ENCODE measurements at places on chromosomes 16 and 17. TPM values are rescaled to one million over a fixed set of nuclear protein-coding genes. Genes with fewer than 3 reads are reported as not detected.

The DNASE1L2 gene
- 1.5 TPM for total RNA-seq

The KRT9 gene
- not detected for total RNA-seq

The CCL3 gene
- 3.2 TPM for total RNA-seq

The CHST5 gene
- 1.4 TPM for total RNA-seq

The E2F4 gene
- total RNA-seq, result 47.7 TPM

The ITGAL gene
- 60.2 TPM for total RNA-seq

The TBC1D3E gene
- not detected for total RNA-seq

DNA sequence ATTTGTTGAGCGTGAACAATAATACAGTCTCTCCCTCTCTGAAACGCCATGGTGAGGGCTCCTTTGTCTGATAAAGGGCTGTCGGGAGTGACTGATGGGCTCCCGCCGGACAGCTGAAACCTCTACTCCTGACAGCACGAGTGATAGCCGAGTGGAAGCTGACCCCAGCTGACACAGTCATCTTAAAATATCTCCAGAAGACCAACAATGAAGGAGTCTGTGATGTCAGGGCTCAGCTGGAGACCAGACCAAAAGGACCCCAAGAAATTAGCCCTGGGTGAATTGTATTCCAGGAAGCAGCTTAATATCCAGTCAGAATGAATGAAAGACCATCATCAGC, 22.4 kb downstream of the CCDC182 start:
- H3K27ac ChIP-seq, result no peak overlapping the region
- no peak overlapping the region for H3K4me3 ChIP-seq
- no peaks in the 10 kb centered on the region for H3K4me1 ChIP-seq
- H3K36me3 ChIP-seq, result no peaks in the 10 kb centered on the region
- DNase-seq, result no peak

GRCh38 chr17:48483004-48483403, 47.8 kb downstream of the HOXB1 start:
- H3K36me3 ChIP-seq, result no peaks in the 10 kb centered on the region
- H3K27ac ChIP-seq, result peak overlapping the region; percentile 33
- no peak overlapping the region for H3K4me3 ChIP-seq
- no peaks in the 10 kb centered on the region for H3K4me1 ChIP-seq
- peaks cover 28% of the 10 kb centered on the region for H3K27me3 ChIP-seq

- H3K27me3 ChIP-seq, result peaks cover 20% of the 10 kb centered on the region
- no peaks in the 10 kb centered on the region for H3K36me3 ChIP-seq
- DNase-seq, result no peak
Measured at GRCh38 chr17:2867441-2868424, 71.5 kb downstream of the RAP1GAP2 start.

- no peak overlapping the region for H3K27ac ChIP-seq
- no peak for DNase-seq
- no peak overlapping the region for H3K4me3 ChIP-seq
- H3K4me1 ChIP-seq, result peaks cover 13% of the 10 kb centered on the region
Measured at GRCh38 chr16:71923941-71924690, 28.8 kb downstream of the IST1 start.

- no peak overlapping the region for H3K4me3 ChIP-seq
- no peak overlapping the region for H3K27ac ChIP-seq
- H3K27me3 ChIP-seq, result no peaks in the 10 kb centered on the region
Measured at GRCh38 chr16:88585269-88585668, 15.1 kb downstream of the ZC3H18 start.

GRCh38 chr16:81444448-81445121, at the start of gene CMIP:
Gene CMIP (plus strand): TSS chr16:81444808.
- H3K4me3 ChIP-seq, result peak within 1 kb of the TSS; percentile 90
- H3K4me1 ChIP-seq, result peaks cover 41% of the 10 kb centered on the region
- H3K27ac ChIP-seq, result peak within 1 kb of the TSS; percentile 96
- peak; percentile 88 for DNase-seq
- H3K27me3 ChIP-seq, result no peaks in the 10 kb centered on the region
- no peaks in the 10 kb centered on the region for H3K36me3 ChIP-seq

DNA sequence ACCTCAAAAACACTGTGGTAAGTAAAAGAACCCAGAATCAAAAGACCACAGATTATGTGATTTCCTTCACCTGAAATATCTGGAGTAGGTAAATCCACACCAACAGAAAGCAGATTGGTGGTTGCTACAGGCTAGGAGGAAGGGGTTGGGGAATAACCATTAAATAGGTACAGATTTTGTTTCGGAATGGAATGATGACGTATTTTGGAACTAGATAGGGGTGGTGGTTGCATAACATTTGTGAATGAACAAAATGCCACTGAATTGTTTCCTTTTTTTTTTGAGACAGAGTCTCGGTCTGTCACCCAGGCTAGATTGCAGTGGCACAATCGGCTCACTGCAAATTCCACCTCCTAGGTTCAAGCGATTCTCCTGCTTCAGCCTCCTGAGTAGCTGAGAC, 100.9 kb upstream of the RBFOX1 start:
- H3K4me1 ChIP-seq, result no peaks in the 10 kb centered on the region
- DNase-seq, result no peak
- no peak overlapping the region for H3K4me3 ChIP-seq
- H3K27ac ChIP-seq, result no peak overlapping the region
- no peaks in the 10 kb centered on the region for H3K27me3 ChIP-seq

- H3K27ac ChIP-seq, result peak overlapping the region; percentile 94
- peaks cover 50% of the 10 kb centered on the region for H3K4me1 ChIP-seq
- H3K36me3 ChIP-seq, result no peaks in the 10 kb centered on the region
Measured at GRCh38 chr16:2516391-2517240, 2.9 kb downstream of the ATP6V0C start.

- H3K27me3 ChIP-seq, result peaks cover 14% of the 10 kb centered on the region
- H3K27ac ChIP-seq, result no peak overlapping the region
- no peak overlapping the region for H3K4me3 ChIP-seq
Measured at GRCh38 chr17:77834170-77835115, 124.1 kb upstream of the TNRC6C start.

DNA sequence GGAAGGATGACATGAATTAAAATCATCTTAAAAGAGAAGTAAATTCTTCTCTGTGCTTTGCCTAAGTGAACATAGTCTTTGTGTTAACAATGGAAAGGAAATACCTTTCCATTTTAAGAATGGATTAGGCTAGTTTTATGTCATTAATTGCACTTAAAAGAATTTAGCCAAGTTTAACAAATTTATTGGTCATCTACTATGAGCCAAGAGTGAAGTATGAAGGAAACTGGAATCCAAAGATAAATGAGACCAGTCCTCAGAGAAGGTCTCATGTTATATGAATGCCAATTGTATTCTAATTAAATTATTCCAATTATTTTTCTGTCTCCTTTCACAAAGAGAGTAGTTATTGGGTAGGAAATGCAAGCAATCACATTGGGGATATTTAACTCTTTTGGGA, 741.3 kb upstream of the SOX9 start:
- H3K36me3 ChIP-seq, result no peaks in the 10 kb centered on the region
- no peak overlapping the region for H3K4me3 ChIP-seq
- no peaks in the 10 kb centered on the region for H3K27me3 ChIP-seq
- H3K4me1 ChIP-seq, result peaks cover 5% of the 10 kb centered on the region
- DNase-seq, result no peak

- H3K4me3 ChIP-seq, result no peak overlapping the region
- H3K4me1 ChIP-seq, result peaks cover 26% of the 10 kb centered on the region
- no peak overlapping the region for H3K27ac ChIP-seq
- DNase-seq, result peak; percentile 82
- no peaks in the 10 kb centered on the region for H3K36me3 ChIP-seq
- H3K27me3 ChIP-seq, result no peaks in the 10 kb centered on the region
Measured at GRCh38 chr17:73011016-73011486, 81.4 kb downstream of the SLC39A11 start.
